ENCODE measurements at places on chromosomes 16 and 17.
A peak's percentile ranks its signal among the peaks of the same experiment; 100 is the strongest.

- DNase-seq, result no peak
Measured at GRCh38 chr17:26818736-26819135, 475.2 kb upstream of the WSB1 start.

DNA sequence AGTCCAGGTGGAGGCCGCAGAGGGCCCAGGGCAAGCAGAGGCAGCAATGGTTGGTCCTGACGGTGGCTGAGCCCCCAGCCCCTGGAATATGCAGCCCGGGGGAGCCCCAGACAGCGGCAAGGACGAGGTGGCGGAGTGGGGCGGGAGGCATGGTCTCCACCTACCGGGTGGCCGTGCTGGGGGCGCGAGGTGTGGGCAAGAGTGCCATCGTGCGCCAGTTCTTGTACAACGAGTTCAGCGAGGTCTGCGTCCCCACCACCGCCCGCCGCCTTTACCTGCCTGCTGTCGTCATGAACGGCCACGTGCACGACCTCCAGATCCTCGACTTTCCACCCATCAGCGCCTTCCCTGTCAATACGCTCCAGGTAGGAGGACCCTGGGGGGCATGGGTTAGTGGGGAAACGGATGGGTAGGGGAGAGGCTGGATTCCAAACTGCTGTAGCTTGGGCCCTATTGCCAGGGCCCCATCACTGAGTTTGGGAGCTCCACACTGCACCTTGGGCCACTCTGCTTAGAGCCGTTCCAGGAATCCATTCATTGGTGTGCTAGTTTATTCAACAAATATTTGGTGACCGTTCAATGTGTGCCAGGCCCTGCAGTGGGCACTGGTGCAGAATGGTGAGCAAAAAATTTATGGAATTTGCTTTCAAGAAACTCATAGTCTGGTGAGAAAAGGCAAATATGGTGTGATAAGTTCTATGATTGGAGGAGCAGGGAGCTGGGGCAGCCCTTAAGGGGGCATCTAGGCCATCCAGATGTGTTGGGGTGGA is 3.8 kb downstream of the RASL10B start:
- DNase-seq, result no peak

GRCh38 chr17:652314-652713 is 62.3 kb downstream of the VPS53 start:
- DNase-seq, result no peak

DNA sequence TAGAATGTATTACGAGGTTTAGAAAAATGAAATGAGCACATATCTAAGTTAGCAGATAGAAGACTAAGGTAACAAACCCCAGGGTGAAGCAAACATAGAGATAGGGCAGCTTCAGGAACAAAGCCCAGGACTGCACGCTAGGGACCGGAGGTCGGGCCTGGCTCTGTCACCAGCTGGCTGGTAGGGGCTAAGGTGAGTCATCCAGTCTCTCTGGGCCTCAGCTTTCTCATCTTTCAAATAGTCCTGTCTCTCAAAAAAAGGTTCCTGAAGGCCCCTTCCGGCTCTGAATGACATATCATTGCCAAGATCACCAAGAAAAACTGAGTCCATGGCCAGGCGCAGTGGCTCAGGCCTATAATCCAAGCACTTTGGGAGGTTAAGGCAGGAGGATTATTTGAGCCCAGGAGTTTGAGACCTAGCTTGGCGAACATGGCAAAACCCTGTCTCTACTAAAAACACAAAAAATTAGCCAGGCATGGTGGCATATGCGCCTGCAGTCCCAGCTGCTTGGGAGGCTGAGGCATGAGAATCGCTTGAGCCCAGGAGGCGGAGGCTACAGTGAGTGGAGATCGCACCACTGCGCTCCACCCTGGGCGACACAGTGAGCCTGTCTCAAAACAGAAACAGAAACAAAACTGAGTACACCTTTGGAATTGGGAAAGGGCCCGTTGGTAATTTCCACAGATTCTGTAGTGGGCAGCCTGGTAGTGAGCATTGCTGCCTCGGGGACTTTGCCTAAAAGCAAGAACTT is 26.0 kb downstream of the PKD1L3 start:
- no peak for DNase-seq

- peak; percentile 65 for DNase-seq
Measured at GRCh38 chr16:57834936-57835335, 32.6 kb upstream of the KIFC3 start.

DNA sequence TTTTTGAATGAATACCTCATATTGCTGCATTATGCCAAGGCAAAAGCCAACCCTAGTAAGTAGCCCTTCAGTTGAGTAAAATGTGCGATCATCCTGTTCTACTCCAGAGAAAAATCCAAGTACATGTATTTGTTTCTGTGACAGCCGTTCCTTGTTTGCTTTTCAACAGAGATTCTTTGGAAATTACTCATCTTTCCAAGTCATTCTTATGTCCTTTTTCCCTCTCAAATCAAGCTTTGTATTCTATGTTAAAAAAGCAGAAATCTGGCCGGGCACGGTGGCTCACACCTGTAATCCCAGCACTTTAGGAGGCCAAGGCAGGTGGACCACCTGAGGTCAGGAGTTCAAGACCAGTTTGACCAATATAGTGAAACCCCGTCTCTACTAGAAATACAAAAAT is 112.9 kb upstream of the HAS3 start:
- DNase-seq, result no peak

- no peak for DNase-seq
Measured at GRCh38 chr17:44623070-44623725, 33.1 kb upstream of the MEIOC start.
